Hindlimb muscle (tissue), 1 donor: ENCODE measurements at places on chromosomes 6 and 20. TPM values are rescaled to one million over a fixed set of nuclear protein-coding genes. Genes with fewer than 3 reads are reported as not detected.

DNA sequence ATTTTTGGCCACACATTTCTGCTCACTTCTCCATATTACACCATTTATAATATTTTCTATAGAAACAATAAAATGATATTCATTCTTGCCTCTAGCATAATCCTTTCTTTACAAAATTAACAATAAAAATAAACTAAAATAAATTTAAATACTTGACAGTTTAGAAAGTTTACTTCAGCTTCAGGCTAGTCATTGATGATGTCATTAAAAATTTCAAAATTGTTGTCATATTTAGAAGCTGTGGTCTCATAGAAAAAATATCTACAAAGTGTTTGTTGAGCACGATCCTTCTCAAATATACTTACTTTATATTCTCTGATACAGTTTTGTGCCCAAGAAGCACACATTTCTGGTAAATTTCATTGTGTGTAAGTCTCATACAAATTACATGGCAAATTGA is 717.4 kb upstream of the CITED2 start:
- DNase-seq = no peak

- peak; percentile 2 for DNase-seq
Measured at GRCh38 chr6:123712831-123713230, 76.1 kb upstream of the TRDN start.

Gene COL10A1
- 0.18 TPM for polyA plus RNA-seq

DNA sequence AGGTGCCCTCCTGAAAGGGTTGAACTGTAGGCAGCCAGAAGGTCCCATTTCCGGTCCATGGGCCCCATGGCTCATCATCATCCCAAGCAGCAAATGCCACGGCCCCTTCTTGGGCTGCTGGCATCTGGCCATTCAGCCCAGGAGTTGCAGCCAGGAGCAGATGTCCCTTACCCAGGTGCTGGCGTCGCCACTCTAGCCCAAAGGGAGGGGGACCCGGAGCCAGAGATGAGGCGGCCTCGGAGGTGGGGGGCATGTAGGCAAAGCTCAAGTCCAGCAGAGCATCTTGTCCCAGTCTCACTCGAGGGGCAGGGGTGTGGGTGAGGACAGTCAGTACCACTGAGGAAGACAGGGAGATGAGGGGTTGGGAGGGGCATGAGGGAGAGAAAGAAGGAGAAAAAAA is 6.3 kb upstream of the RGL2 start:
- DNase-seq = no peak

DNA sequence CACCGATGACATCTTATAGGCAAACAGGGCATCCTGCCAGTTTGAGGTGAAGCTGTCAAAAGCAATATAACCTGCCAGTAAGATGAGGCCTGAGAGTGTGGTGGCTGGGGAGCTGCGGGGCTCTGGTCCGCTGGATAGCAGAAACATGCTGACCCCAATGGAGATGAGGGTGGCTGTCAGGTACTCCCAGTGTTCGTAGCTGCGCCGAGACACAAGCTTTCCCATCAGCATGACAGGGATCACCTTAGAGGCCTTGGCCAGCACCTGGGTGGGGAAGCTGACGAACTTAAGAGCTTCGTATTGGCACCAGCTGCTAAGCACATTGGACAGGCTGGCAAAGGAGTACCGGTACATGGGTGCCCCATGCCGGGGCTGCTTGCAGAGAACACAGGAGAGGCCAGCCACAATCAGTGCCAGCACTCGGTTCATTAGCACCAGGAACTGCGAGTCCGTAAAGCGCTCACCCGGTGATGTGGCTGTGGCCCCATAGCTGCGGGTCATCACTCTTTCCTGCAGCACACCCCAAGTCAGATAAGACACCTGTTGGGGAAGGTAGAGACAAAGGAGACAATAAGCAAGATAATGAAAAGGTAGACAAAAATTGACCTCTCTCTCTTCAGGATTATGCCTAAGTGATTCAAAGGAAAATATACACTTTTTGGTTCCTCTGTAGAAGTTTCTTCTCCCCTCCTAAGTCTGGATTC is 2.1 kb downstream of the SLC35B2 start:
- DNase-seq = no peak

DNA sequence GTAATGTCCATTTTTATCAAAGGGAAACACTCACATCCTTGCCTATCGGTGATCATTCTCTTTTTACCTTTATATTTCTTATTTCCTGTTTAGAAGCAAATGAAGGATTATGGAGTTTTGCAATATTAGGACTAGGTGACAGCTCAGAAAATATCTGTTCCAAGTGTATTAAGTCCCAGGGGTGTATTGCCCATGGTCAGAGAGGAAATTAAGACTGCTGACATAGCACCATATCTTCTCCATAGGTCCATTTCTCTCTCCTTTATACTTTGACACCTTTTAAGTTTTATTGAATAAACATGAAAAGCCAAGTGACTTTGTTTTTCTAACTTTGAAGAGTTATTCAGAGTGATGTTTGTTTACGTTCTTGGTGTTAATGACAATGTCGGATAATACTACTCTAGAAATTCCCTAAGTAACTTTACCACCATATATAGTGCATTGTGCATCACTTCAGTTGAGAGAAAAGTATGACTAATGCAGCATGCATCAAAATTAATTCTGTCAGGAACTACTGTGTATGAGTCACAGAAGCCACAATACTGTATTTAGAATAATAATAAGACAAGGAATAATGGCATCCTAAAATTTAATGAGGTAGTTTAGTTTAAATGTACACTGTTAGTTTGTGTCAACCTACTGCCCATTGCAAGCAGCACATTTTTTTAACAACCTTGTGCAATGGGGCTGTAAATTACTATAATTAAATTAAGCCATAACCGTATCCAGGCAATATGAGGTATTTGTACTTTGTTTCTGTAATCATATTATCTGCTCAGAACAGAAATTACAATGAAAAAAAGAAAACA is 474.4 kb upstream of the RNF217 start:
- DNase-seq = no peak

DNA sequence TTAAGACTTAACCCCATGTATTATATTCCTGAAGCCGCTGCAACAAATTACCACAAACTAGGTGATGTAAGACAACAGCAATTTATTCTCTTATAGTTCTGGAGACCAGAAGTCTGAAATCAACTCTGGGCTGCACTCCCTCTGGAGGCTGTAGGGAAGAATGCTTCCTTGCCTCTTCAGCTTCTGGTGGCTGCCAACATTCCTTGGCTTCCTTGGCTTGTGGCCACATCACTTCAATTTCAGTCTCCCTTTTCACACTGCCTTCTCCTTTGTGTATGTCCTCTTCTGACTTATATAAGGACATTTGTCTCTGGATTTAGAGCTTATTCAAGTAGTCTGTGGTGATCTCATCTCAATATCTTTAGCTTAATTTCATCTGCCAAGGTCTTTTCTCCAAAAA is 141.6 kb downstream of the DHX35 start:
- no peak for DNase-seq

DNA sequence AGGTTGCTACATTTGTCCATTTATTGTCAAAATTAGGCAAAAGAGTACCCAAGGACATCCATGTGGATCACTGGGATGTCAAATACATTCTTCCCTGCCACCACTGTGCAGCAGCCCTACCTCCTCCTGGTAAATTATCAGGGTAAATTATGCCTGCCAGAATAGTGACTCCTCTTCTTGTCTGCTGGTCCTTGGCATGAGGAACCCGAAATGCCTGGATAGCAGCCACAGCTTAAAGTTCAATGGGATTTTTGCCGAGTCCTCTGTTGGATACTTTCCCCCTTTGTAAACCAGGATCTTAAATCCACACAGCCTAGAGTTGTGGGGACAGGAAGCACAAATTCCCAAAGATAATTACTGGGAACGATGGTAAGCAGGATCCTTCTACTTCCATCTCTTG is 173.3 kb downstream of the RFX6 start:
- no peak for DNase-seq

- DNase-seq = peak; percentile 74
Measured at GRCh38 chr6:47535316-47536225, 58.0 kb downstream of the CD2AP start.

DNA sequence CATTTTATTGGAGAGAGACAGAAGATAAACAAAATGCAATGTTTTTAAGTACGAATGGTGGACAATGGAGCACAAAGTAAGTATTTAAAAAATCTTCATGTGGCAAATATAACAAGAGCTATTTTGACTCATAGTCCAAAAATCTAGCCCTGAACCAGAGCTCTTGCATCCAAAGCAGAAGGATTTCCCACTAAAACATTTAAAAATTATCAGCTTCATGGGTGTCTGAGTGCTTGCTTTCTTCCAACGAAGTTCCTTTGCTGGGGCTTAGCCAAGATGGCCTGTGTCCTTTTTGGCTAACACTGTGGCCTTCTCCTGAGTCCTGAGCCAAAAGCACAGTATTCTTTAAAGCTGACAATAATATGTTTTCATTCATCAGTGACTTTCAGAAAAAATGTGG is 161.7 kb downstream of the RIMS1 start:
- DNase-seq = no peak

DNA sequence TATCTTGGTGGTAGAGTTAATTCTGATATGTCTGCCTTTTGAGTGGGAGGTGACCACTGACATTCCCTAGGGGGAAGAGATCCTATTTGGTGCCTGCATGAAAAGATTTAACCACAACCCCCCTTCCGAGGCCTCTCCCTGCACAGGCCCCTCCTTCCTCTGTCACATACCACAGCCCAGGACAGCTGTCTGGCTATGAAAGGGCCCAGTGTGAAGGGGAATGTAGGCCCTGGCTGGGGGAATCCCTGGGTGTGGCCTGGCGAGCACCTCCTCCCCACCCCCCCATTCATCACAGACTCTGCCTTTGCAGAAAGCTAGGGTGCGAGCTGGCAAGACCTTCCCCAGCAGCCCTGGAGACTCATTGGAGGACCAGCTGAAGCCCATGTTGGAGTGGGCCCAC is 27.4 kb upstream of the MAPRE1 start:
- peak; percentile 10 for DNase-seq

GRCh38 chr6:149264629-149265028 is 52.9 kb upstream of the TAB2 start:
- no peak for DNase-seq

Gene CCHCR1
- 14.5 TPM for polyA plus RNA-seq

DNA sequence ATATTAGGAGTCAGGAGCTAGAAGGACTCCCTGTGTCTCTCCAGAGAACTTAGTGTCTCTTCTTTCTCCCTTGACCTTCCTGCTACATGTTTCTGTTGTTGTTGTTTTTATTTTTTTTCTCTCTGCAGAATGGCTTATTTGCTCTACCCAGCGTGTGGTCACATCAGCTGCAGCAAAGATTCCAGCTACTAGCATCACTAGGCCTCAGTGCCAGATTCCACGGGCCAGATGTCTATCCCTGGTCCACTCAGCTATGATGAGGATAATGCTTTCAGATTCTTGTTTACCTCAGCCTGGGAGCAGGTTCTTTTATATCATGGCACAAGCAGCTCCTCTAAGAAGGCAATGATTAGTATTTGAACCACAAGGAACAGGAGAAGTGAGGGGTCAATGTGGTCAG is 110.0 kb downstream of the PLCB1 start:
- no peak for DNase-seq

Gene SIRPB1
- 0.71 TPM for polyA plus RNA-seq

Gene TRDN
- 189 TPM for polyA plus RNA-seq

Gene CST2
- polyA plus RNA-seq = not detected

DNA sequence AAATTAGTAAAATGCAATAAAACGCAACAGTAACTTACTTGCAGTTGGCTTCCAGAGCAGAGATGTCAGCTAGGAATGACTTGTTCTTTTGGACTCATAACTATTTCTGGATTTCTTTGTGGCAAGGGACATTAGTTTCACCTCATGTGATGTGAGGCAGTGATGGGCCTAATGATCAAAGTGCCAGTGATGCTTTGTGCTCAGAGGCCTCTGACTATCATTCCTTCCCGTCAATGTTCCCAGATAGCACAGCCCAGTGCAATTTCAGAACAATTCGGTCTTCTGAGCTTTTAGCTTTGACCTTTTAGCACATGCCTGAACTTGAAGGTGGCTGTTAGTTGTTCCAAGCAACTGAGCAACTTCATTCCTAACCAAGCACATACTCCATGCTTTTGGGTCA is 596.8 kb downstream of the TFAP2B start:
- DNase-seq = no peak

GRCh38 chr6:170006900-170007467 is 255.6 kb downstream of the ERMARD start:
- DNase-seq = no peak

GRCh38 chr6:165823609-165824326 is 160.7 kb upstream of the PDE10A start:
- DNase-seq = no peak

GRCh38 chr6:30882204-30882758 is 2.0 kb upstream of the DDR1 start:
- DNase-seq = no peak

DNA sequence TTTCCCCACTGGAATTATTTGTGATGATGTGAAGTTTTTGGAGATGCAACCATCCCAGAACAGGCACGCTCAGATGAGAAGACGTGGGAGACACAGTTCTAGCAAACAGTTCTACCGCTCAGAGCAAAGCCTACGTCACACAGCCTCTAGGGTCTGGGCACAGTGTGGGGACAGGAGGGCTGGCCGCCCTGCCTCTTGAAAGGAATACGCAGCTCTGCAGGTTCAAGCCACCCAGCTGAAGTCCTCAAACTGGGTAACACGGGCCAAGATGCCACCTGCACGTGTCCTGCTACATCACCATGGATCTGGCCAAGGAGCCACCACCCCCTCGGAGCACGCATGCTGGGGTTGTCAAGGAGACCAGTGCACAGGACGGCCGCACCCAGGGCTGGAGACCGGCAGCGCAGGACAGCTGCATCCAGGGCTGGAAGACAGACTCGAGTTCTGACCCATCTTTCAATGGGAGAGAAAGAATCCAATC is 75.0 kb downstream of the NOL4L start:
- DNase-seq = no peak

- no peak for DNase-seq
Measured at GRCh38 chr6:71404145-71404966, 115.7 kb downstream of the OGFRL1 start.

DNA sequence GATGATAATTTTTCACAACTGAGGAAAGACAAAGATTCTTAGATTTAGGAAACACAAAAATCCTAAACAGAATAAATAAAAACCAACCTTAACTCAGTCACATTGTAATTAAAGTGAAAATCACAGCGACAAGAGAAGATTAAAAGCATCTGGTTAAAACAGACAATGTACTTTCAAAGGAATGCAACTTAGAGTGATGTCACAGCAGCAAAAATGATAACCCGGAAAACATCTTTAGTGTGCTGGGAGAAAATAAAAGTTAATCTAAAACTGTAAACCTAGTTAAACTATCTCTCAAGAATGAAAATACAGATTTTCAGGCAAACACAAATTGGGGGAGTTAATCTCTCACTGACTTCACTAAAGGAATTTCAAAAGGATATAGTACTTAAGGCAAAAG is 76.8 kb upstream of the OGFRL1 start:
- no peak for DNase-seq
